ENCODE measurements at places on chromosomes 12 and 14.
A peak's percentile ranks its signal among the peaks of the same experiment; 100 is the strongest.

DNA sequence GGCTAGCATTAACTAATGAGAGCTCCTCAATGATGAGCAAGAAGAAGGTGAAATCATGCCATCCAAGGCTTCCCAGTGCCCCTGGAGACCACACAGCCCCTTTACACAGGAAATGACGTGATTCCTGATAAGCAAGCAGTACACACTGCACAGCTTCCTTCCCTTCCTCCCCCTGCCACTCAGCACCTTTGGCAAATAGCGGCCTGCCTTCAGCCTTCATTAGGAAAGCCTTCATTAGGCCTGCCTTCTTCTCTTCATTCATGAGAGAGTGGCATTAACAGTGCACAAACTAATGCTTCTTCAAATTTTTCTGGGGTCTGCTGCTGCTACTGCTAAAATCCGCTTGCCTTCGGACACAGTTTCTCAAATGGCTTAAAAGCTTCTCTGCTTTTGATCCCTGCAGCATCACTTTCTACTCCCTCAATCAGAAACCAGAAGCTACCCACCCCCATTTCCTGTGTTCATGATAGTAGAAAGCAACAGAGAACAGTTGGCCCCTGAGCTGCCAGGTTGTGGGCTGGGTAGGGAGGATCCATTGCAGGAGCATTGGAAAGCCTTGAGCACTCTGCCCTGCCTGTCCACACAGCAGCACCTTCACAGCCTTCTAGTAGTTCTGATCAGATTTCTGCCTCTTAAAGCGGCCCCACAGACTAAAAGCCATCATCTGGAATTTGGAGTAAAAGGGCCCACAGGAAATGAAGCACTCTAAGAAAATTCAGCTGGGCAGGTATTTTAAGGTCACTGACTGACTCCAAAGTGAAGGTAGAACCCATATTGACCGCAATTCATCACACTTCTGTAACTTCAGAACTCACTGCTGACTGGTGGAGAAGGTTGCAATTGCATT is 103.8 kb upstream of the ETV6 start:
- no peak for DNase-seq

DNA sequence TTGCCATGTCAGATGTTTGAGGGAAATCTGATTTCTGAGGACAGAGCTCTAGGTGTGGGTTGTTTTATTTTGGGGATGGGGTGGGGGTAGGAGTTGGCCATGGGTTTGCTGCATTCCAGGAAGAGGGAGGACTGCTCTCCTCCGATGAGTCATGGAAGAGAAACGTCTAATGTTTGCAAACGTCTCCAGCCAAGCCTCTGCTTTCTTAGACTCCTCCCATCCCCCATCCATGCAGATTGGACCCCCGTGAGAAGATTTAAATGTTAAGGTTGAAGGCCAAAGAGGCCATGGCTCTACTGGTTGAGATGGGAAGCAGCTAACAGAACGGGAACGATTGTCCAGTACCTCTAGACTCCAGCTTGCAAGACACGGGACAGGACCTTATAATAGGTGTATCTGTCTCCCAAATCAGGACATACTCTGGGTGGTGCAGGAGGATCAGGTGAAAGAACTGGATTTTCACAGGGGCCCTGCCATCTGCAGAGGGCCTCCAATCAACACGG is 11.4 kb upstream of the ATP2A2 start:
- DNase-seq, result no peak

GRCh38 chr14:73953731-73954130 is 3.6 kb downstream of the COQ6 start:
- no peak for DNase-seq

DNA sequence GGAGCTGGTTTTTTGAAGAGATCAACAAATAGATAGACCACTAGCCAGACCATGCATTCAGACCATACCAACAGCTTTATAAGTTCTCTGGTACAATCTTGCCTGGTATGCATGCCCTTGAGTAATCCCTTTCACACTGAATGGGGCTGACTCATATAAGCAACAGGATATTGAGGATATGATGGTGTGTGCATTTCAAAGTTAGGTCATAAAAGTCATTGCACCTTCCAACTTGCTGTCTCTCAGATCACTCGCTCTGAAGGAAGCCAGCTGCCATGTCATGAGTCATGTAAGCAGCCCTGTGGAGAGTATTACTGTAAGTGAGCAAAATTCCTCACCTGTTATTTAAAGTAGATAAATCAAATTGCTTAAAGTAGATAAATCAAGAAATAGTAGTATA is 45.0 kb upstream of the OR6J1 start:
- no peak for DNase-seq

DNA sequence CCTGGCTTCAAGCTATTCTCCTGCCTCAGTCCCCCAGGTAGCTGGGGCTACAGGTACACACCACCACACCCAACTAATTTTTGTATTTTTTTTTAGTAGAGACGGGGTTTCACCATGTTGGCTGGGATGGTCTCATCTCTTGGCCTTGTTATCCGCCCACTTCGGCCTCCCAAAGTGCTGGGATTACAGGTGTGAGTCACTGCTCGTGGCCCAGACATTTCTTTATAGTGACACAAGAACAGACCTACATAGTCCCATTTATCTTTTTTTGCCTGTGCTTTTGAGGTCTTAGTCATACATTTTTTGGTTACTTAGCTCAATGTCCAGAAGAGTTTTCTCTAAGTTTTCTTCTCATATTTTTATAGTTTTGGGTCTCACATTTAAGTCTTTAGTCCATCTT is 247.4 kb downstream of the SYT10 start:
- DNase-seq, result no peak

GRCh38 chr14:61889914-61890351 is 127.7 kb downstream of the SNAPC1 start:
- no peak for DNase-seq

GRCh38 chr14:33556382-33557121 is 394.3 kb downstream of the EGLN3 start:
- DNase-seq, result no peak

- no peak for DNase-seq
Measured at GRCh38 chr14:104659764-104660523, 29.5 kb upstream of the INF2 start.

GRCh38 chr14:72476657-72477499 is 417.0 kb downstream of the DPF3 start:
- DNase-seq, result no peak

GRCh38 chr14:59303216-59303615 is 114.7 kb downstream of the DAAM1 start:
- no peak for DNase-seq

GRCh38 chr14:52069307-52070050 is 620 bp upstream of the NID2 start:
- DNase-seq, result no peak

DNA sequence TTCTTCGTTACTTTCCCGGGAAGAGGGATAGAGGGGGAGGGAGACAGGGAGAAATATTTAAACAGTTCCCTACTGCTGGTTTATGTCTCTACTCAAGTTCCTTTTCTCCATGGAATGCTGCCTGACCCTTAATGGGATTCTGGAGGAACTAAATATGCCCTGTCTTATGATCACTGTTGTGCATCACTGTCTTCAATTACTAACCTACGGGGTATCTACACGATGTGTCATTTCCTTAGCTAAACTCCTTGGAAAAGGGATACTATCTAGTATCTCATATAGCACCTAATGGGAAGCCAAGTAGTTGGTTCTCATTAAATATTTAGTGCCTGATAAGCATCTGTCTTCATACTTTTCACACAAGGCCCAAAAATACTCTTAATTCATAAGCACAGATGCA is 37.5 kb upstream of the FBLN5 start:
- DNase-seq, result no peak

DNA sequence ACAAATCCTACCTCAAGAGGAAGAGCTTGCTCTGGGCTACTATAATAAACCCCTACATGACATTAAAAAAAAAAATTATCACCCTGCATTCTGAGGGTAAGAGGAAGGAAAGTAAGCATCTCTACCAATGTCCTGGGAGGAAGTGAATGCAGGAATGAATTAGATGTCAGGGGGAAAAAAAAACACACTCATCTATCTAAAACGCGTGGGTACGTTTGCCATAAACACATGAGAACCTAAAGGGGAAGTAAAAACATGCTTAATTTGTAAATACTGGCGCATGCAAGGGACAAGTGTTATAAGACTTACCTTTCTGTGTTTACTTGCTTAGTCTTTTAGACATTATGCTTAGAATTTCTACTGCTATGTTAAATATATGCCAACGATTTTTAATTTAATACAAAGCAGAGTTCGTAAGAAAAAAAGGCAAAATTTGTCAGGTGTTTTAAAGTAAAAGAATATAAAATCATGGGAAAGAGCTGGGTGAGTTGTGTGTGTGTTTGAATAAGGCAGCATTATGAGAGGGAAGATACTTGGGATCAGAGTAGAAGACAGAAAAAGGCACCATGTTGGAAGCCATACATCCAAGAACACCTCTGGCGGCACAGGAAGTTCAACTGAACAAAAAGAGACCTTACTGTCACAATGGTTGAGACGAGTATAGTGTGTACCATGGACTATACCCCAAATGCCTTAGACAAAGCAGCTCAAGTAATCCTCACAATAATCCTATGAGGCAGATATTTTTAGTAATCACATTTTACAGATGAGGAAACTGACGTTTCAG is 1.5 kb downstream of the TMED8 start:
- DNase-seq, result no peak

- DNase-seq, result no peak
Measured at GRCh38 chr14:95885278-95885677, 8.6 kb downstream of the TUNAR start.

- no peak for DNase-seq
Measured at GRCh38 chr14:65414961-65415589, 2.5 kb downstream of the FUT8 start.

GRCh38 chr14:95409477-95410272 is 90.0 kb upstream of the CLMN start:
- DNase-seq, result no peak

DNA sequence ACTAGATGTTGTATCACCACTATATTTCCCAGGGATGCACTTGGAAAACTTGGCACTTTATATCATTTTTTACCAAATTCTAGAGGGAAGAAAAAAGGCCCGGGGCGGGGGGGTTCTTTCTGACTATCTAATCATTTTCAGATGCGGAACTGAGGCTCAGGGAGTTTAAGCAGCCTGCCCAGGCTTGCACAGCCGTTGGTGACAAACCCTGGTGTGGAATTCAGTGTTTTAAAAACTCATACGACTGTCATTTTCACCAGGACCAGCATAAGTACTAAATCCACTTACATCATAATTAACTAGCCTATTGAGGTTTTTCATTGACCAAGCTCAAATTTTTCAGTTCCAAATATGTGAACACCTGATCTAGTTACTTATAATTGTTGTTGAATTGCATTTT is 181.0 kb downstream of the IPO8 start:
- no peak for DNase-seq

DNA sequence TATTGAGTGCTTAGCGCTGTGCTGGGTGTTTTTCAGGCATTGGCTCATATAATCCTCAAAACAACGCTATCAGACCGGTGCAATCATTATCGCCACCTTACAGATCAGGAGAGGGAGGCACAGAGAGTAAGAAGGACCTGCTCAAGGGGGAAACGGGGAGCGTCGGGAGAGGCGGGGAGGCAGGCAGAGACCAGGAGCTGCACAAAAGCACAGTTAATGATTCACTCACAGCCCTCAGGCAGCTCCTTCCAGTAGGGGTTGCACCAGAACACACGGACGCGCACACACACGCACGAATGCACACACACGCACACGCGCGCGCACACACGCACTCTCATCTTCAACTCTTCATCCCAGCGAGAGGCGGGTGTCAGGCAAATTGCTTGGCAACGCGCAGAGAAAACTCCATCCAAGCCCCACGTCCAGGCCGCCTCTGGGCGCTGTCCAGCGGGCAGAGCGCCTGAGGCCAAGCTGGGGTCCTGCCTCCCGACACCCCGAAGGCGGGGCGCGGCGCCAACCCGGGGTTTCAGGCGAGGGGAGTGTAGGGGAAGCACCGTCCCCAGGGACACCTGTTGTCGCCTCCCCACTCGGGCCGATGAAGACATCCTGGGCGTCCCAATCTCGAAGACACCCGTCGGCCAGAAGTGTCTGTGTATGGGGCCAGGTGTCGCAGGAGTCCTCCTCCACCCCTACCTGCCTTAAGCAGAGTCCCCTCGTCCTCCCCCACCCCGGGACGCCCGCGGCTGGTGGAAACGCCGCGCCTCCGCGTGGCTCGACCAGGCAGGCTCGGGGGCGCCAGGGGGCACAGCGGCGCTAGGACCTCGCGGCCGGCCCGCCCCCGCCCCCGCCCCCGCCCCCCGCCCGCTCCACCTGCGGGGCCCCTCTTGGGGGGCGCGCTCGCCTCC is 35.5 kb upstream of the STON2 start:
- peak; percentile 65 for DNase-seq

- DNase-seq, result no peak
Measured at GRCh38 chr14:55433880-55434804, 6.3 kb downstream of the TBPL2 start.

- DNase-seq, result no peak
Measured at GRCh38 chr14:54792288-54792687, 110.3 kb downstream of the GCH1 start.

- no peak for DNase-seq
Measured at GRCh38 chr14:93051600-93052546, 63.9 kb downstream of the ITPK1 start.

DNA sequence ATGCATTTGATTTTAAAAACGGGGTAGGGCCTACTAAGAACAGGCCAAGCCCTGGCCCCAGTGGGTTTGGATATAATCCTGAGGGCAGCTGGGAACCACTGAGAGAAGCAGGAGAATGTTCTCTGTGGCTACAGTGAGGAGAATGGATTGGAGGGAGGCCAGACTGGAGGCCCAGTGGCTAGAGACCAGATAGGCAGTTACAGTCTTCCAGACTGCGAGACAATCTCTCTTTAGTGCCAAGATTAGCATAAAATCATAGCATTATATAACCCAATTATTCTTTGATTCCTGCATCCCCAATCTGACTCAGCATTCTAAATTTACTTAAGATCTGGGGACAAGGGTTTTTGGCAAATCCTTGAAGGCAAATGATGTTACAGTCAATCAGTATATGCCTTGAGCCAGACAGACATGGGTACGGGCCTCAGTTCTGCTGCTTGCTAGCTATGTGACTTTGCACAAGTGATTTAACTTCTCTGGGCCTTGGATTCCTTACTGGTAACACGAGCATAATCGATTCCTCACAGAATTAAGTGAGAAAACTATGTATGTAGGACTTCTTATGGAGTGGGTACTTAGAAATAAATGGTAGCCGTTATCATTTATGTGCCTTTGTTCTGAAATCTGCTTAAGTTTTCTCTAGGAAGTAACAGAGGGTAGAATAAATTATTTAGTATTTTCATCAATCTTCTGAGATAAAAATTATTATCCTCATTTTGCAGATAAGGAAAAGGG is 18.3 kb downstream of the NINJ2 start:
- DNase-seq, result no peak

GRCh38 chr14:22542360-22542759 is 46.7 kb downstream of the DAD1 start:
- DNase-seq, result no peak

- no peak for DNase-seq
Measured at GRCh38 chr14:93234798-93235197, 27.7 kb downstream of the UBR7 start.

- DNase-seq, result no peak
Measured at GRCh38 chr14:88983755-88984154, 159.3 kb downstream of the TTC8 start.

GRCh38 chr12:4356041-4356327 is 23.5 kb downstream of the FGF23 start:
- peak; percentile 53 for DNase-seq
